ENCODE measurements at places on chromosomes 5 and 9.

DNA sequence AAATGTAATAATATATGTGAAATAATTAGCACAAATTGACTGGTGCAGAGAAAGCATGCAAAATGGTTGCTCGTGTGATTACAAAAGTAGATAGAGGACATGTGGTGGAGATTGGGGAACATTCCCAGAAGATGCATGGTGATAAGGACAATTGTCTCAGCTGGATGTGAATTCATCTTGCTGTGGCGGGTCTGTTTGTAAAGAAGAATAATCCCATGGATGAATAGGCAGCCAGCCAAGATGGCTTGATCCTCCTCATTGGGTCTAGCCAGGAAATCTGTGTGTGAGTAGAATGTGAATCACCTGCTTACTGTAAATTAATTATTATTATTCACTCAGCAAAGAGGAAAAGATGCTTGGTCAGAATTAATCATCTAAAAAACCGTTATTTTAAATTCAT is 12.6 kb upstream of the DPYSL3 start:
- H3K36me3 ChIP-seq: no peaks in the 10 kb centered on the region
- H3K4me1 ChIP-seq: no peaks in the 10 kb centered on the region
- DNase-seq: no peak
- H3K27me3 ChIP-seq: peaks cover 4% of the 10 kb centered on the region

GRCh38 chr5:178445534-178445933 is 144.7 kb downstream of the COL23A1 start:
- peaks cover 16% of the 10 kb centered on the region for H3K27me3 ChIP-seq
- no peaks in the 10 kb centered on the region for H3K36me3 ChIP-seq
- no peak for DNase-seq
- no peak overlapping the region for H3K27ac ChIP-seq
- H3K4me3 ChIP-seq: no peak overlapping the region

GRCh38 chr9:21481470-21482056 is 550 bp downstream of the IFNE start:
- no peaks in the 10 kb centered on the region for H3K27me3 ChIP-seq
- H3K4me3 ChIP-seq: no peak overlapping the region
- no peaks in the 10 kb centered on the region for H3K36me3 ChIP-seq
- no peak for DNase-seq
- H3K4me1 ChIP-seq: no peaks in the 10 kb centered on the region
- H3K27ac ChIP-seq: no peak overlapping the region

DNA sequence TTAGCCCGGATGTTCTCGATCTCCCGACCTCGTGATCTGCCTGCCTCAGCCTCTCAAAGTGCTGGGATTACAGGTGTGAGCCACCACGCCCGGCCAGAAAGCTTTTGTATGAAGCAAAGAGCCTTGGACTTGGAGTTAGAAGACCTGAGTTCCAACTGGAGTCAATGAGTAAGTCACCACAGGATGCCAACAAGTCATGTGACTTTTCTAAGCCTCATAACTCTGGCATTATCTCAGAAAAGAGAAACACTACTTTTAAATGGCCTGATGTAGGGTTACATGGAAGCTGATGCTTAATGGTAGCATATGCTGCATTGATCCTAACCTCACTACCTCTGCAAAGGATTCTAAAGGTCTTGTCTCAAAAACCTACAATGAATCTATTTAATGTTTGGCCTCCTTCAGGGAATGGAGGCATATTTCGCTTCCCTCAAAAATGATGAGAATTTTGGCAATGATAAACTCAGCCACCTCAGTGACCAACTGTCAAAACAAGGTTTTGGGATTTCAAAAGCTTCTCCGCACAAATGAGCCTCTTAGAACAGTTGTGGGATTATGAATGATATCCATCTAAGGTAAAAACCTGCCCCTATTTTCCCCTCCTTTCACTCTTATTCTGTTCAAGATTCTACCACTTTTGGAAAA is 236.8 kb downstream of the ACTL7B start:
- H3K4me3 ChIP-seq: no peak overlapping the region
- DNase-seq: no peak
- H3K36me3 ChIP-seq: no peaks in the 10 kb centered on the region

DNA sequence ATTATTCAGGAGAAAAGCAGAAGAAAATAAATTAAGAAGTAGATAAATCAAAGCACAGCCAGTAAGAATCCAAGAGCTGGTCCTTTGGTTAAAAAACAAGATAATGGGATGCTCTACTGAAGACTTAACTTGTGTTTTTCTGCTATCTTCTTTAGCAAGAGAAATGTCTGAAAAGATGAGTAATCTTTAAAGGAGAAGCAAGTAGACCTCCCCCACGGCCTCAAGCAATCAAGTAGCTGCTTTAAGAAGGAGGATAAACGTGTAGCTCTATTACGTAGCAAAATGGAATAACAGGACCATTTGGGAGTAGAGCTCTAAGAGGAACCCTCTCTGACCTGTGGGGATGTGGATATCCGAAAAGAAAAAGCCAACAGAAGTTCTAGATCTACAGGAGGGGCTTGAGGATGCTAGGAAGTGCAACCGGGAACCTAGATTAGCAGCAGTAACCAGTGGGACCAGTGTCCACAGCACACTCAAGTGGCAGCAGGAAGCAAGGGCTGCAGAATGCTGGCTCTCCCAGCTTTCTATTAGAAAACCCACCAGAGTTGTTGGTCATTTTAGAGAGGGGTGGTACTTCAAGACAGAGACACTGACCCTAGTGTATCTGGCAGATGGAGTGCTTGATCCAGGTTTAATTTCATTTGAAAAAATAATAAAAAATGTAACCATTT is 185.4 kb downstream of the GABBR2 start:
- H3K4me3 ChIP-seq: no peak overlapping the region
- no peaks in the 10 kb centered on the region for H3K27me3 ChIP-seq
- H3K4me1 ChIP-seq: no peaks in the 10 kb centered on the region
- H3K36me3 ChIP-seq: no peaks in the 10 kb centered on the region

DNA sequence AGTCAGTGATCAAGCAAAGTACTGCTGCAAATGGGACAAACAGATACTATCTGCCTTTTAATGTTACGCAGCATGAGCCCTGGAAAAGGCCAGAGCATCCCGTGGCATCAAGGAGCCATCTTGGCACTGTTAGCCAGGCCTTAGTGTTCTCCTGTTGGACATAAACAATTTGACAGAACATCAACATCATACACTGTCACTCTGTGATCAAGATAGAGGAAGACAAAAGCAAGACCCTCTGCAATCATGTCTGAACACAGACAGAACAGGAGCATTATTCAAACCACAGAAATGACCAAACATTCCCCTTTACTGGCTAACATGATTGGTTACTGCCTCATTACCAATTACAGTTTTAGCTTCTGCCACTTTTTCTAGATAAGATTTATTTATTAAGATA is 21.2 kb upstream of the ROPN1L start:
- H3K27me3 ChIP-seq: no peaks in the 10 kb centered on the region
- H3K36me3 ChIP-seq: peaks cover 53% of the 10 kb centered on the region
- H3K27ac ChIP-seq: no peak overlapping the region
- DNase-seq: no peak

Data from adrenal gland (tissue), 19 donors.